ENCODE measurements at places on chromosomes 2 and 18. TPM values are rescaled to one million over a fixed set of nuclear protein-coding genes. Genes with fewer than 3 reads are reported as not detected.
A peak's percentile ranks its signal among the peaks of the same experiment; 100 is the strongest.

DNA sequence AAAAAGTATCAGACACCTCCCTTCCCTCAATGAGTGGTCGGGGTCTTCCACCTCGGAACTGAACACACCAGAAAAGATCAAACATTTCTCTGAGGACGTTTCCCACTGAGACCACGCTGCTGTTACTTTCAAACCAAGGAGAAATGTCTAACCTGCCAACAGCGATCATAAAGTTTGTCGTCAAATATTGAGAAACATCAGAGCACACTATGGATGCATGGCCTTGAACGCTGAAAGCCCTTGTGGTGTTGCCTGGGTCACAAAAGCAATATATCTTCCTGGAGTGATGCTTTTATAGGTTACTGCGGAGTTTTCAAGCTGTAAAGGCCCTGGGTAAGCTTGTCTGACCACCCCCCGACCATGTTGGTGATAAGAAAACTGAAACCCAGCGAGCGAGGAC lies 70.2 kb upstream of the ID2 start:
- DNase-seq = no peak

DNA sequence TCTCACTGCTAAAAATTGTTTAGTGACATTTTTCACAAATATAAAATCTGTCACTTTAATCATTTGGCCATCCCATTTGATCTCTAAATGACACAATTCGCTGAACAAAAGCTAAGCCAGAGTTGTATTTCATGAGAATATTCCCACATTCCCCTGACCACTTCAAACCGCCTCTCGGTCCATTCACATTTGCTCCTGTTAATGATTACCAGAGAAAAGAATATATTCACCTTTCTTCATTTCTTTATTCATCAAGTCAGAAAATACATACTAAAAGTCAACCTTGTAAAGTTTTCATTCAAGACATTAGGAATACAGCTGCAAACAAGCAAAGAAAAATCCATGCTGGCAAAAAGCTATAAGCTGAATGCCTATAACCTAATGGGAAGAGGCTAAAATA lies 225.5 kb downstream of the DOK6 start:
- no peak for DNase-seq

DNA sequence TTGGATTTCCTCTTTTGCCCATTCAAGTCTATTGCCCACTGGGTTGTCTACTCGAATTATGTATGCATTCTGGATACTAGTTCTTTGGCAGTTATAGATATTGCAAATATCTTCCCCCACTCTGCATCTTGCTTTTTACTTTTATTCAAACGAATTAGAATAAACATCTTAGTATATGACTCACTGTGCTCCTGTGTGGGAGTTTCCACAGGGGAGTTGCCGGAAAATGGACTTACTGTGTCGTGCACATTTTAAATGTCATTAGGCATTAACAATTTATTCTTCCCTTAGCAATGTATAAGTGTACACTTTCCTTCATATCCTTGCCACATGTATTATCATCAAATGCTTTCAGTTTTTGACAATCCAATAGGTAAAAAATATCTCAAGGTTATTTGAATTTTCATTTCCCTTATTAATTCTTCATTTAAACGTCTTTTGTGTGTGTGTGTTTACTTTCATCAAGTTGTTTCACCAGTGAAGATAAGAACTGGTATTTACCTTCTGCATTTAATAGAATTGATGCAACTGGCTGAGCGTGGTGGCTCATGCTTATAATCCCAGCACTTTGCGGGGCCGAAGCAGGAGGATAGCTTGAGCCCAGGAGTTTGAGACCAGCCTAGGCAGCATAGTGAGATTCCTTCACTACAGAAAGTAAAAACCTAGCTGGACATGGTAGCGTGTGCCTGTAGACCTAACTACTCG lies 4.6 kb upstream of the UGT1A5 start:
- no peak for DNase-seq

GRCh38 chr2:51151490-51152140 lies 119.7 kb upstream of the NRXN1 start:
- DNase-seq = no peak

- no peak for DNase-seq
These were observed at the start of gene EPAS1 for GRCh38 chr2:46296840-46297545. Gene EPAS1, plus strand, starts transcription at chr2:46297407. Its CDS starts 505 bp downstream, at chr2:46297912.

- no peak for DNase-seq
These were observed 67.5 kb downstream of the MYL12B start for GRCh38 chr18:3329471-3329870.

DNA sequence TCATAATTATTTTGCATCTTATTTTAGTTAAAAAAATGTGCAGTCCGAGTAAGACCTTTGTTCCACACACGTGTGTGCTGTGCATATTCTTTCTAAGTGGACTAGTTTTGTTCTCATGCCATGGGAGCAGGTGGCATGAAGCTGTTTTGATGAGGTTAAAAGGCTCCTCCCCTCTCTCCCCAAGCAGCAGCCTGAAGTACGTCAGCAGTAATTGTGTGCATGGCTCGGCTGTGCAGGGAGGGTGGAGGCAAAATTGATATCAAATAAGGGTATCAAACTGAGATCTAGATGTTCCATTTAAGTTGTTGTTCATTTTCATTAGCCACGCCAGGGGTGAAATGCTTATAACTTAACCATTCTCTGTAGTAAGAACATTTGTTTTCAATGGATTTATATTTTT lies at the start of gene NYAP2:
Gene NYAP2 (plus strand): TSS at position 207 of the 400 bp plus-strand sequence. CDS start 9,171 bp downstream, outside the sequence.
- DNase-seq = no peak

GRCh38 chr18:54444319-54444914 lies 86.7 kb downstream of the C18orf54 start:
- no peak for DNase-seq

- DNase-seq = peak; percentile 31
These were observed 62.8 kb upstream of the OTOS start for GRCh38 chr2:240203031-240203787.

GRCh38 chr2:190846746-190847145 lies 33.9 kb upstream of the GLS start:
- peak; percentile 97 for DNase-seq

DNA sequence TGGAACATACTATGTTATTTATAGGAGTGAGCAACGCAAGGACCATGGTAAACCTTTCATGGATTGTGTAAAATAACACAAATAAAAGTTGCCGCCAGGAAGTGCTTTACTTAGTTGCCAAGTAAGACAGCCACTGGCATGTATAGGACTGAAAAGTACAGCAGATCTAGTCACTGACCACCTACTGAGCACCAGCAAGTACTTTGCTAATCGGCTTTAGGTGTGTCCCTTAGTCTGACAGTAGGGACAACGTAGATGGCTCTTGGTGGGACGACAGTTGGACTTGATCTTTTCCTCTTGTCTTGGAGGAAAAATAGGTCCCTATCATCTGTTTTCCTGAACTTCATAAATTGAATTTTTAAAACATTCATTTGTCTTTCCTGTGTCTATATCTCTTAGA lies 13.6 kb upstream of the CXXC1 start:
- DNase-seq = no peak

- DNase-seq = no peak
These were observed 48.0 kb upstream of the MRPL33 start for GRCh38 chr2:27723372-27724144.

GRCh38 chr18:39007031-39007902 lies 1441.7 kb upstream of the CELF4 start:
- DNase-seq = no peak

GRCh38 chr2:191555092-191555742 lies 122.7 kb upstream of the NABP1 start:
- peak; percentile 29 for DNase-seq

- DNase-seq = peak; percentile 18
These were observed 530.3 kb upstream of the FSIP2 start for GRCh38 chr2:185208261-185208660.

- peak; percentile 63 for DNase-seq
These were observed 30.2 kb downstream of the XDH start for GRCh38 chr2:31384351-31384750.

DNA sequence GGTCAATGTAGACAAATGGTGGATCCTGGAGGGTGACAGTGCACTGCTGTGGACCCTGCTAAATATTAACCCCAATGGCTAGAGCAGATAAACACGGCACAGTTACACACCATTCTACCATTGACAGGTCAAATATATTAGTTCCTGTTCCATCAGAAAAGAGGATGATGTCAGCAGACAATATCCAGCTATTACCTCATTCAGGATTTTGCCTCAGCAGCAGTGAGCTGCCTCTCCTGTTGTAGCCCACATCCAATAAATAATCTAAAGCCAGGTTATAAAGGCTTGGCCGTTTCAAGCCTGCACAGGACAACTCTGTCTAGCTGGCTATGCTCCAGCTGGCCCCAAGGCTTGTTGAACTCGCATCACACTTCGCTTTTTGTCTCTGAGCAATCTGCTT lies 31.6 kb upstream of the NETO1 start:
- no peak for DNase-seq

- DNase-seq = no peak
These were observed 721 bp downstream of the ADAM17 start for GRCh38 chr2:9554921-9555296.

DNA sequence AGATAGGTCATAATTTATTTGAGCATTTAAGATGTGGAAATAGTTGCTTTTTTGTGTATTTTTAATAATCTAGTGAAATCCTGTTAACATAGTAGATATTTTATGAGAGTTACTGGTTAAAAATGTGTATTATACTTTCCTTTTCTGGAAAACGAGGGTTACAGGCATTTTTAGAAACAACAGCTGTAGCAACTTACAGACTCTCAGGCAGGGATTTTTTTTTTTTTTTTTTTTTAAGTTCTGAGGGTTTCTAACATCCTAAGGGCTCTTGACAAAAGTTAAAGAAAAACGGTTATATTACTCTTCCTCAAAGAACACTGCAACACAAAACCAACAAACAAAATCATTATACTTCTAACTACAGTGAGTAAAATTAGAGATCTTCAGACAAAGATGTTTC lies 205.9 kb downstream of the ACKR3 start:
- no peak for DNase-seq

DNA sequence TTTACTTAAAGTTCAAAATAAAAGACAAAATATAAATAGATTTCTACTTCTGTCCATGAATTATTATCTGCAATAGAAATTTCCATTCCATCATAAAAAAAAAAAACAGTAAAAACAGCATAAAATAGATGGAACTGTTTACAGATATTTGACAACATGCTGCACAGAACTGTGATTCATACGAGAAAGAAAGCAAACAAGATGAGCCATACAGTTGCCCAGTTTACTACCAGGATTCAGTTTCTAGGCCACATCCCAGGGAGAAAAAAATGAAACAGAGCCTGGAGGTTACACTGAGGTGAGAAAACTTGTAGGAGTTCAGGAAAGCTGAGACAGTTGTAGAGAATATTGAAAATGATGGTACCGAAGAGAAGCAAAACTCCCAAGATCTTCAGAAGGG lies 1426.9 kb upstream of the ACVR2A start:
- no peak for DNase-seq

DNA sequence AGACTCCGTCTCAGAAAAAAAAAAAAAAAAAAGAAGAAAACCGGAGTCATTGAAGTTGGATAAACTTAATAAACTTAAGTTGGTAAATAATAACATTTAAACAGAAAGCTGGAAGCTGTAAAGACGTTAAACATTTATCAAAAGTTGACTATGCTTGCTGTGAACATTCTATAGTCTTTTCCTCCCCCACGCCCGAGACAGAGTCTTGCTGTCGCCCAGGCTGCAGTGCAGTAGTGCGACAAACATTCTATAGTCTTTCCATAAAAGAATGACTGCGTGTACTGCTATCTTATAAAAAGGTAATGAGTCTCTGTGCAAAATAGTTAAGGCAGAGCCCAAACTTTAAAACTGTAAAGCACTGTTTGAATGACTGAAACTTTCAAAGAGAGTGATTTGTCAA lies 45.2 kb downstream of the PPP4R1 start:
- no peak for DNase-seq

- DNase-seq = no peak
These were observed 44.6 kb upstream of the TUBA3D start for GRCh38 chr2:131431336-131431735.

Gene DUSP19
- 0.17 TPM for total RNA-seq

Gene FEZ2
- total RNA-seq = 60.4 TPM

Gene COL4A4
- 5.2 TPM for total RNA-seq

Gene GPR35
- total RNA-seq = not detected

Gene IL1B
- 0.65 TPM for total RNA-seq

Gene POTEC
- total RNA-seq = not detected

Gene COLEC11
- 2.4 TPM for total RNA-seq

Gene ATF2
- 22.6 TPM for total RNA-seq

Gene CROCC2
- total RNA-seq = not detected

Gene GALM
- total RNA-seq = 7.2 TPM

Gene MEMO1
- 66.3 TPM for total RNA-seq

Gene ELOA2
- not detected for total RNA-seq

Gene KCNF1
- total RNA-seq = 0.36 TPM

Gene IGFBP2
- 423 TPM for total RNA-seq

Gene KCNG2
- total RNA-seq = not detected
